Activated CD8-positive, alpha-beta memory T cell treated with anti-CD3 and anti-CD28 coated beads for 1 hour (primary cell): ENCODE measurements at places on chromosomes 5 and 9.

- no peak for DNase-seq
Observed at GRCh38 chr9:137691646-137692351, 73.0 kb downstream of the EHMT1 start.

DNA sequence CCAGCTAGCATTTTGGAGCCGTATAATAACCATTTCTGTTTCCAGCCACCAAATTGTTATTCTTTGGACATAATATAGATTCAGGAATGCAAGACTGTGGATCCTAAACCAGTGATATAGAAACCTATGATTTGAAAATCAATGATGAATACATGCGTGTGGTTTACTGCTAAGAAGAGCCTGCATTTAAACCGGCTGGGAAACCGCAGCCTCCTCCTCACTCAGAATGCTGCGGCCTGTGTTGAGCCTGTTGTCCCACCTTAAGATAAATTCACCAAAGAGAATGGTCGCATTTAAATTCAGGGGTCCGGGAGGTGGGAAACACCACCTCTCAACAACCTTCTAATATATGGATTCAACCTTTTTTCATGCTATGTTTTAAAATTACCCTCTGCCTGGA is 148.0 kb downstream of the MEF2C start:
- DNase-seq = no peak

GRCh38 chr5:32916648-32917047 is 205.5 kb downstream of the NPR3 start:
- DNase-seq = no peak

GRCh38 chr5:56740868-56741267 is 74.5 kb upstream of the MAP3K1 start:
- no peak for DNase-seq

GRCh38 chr5:181224390-181225229 is 1.5 kb downstream of the TRIM41 start:
- DNase-seq = no peak

- no peak for DNase-seq
Observed at GRCh38 chr9:89339807-89340206, 21.5 kb downstream of the SECISBP2 start.

GRCh38 chr9:34628656-34629490 is at the start of gene ARID3C:
ARID3C (minus strand) TSS chr9:34629066; CDS start chr9:34628014, 1,052 bp downstream.
- no peak for DNase-seq

GRCh38 chr5:175690586-175690985 is 32.7 kb downstream of the HRH2 start:
- DNase-seq = no peak

DNA sequence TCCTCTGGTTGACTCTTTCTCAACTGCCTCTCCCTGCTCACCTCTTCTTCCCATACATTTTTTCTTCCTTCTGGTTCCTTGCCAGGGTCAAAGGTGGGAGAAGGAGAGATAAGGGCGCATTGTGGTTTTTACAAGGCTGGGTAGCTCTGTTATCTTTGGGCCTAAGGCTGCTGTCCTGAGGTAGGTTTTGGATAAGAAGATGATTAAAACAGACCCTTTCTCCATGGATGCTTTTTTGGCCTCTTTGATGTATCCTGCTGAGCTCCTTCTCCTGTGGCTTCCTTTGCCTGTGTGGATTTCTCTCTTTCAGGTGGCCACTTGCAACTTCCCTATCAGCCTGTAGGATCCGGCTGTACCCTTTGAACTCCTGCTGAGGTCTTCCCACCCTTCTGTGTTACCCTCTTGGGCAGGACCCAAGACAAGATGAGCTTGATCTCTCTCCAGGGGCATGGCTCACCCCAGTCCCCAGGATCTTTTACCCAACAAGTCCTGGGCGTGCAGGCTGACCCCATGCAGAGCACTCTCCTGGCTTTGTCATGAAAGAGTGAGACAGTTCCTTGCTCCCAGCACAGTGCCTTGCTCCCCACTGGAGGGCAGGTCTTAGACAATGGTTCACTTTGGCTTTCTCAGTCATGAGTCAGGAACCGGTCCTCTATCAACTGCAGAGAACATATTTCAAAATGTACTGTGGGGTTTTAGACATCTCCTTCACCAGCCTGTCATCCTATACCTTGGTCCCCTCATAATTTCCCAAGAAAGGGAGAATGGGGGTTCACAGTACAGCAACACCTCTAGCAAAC is 197.9 kb downstream of the TLE4 start:
- no peak for DNase-seq

- no peak for DNase-seq
Observed at GRCh38 chr5:170633235-170634081, 129.6 kb downstream of the KCNIP1 start.

GRCh38 chr9:4389755-4390154 is 89.9 kb upstream of the GLIS3 start:
- DNase-seq = no peak

GRCh38 chr5:33105521-33105941 is 335.2 kb upstream of the TARS1 start:
- DNase-seq = no peak

- no peak for DNase-seq
Observed at GRCh38 chr9:28774433-28775235, 1201.4 kb upstream of the C9orf72 start.

GRCh38 chr9:100033877-100034551 is 64.8 kb downstream of the ERP44 start:
- no peak for DNase-seq

GRCh38 chr5:113214606-113215323 is 220.0 kb downstream of the TSSK1B start:
- no peak for DNase-seq

DNA sequence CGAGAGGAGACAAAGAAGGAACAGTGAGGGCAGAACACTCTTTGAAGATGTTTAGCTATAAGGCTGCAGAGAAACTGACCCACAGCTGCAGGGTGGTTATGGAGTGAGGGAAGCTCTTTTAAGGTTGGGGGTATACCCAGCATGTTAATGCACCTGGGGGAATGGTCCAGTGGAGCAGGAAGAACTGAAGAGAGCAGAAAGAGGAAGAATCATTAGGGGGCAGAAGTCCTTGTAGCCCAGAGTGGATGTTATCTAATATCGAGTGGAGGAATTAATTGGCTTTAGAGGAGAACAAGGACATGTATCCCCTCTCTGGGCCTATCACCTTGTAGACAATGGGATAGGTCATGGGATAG is 7.7 kb downstream of the IL4 start:
- DNase-seq = no peak

DNA sequence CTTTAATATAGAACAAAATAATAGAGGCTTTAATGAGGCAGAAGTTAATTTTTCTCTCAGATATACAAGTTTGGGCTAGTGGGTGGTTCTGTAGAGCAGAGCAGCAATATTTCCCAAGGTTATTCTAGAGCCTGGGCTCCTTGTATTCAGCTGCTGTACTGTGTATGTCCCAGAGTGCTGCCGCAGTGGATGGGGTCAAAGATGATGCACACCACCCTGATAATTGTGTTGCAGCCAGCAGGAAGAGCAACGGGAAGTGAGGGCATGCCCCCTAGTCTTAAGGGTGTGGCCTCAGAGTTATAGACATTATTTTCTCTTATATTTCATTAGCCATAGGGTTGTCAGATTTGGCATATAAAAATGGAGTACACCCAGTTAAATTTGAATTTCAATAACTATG is 23.9 kb upstream of the KIF4B start:
- DNase-seq = no peak

DNA sequence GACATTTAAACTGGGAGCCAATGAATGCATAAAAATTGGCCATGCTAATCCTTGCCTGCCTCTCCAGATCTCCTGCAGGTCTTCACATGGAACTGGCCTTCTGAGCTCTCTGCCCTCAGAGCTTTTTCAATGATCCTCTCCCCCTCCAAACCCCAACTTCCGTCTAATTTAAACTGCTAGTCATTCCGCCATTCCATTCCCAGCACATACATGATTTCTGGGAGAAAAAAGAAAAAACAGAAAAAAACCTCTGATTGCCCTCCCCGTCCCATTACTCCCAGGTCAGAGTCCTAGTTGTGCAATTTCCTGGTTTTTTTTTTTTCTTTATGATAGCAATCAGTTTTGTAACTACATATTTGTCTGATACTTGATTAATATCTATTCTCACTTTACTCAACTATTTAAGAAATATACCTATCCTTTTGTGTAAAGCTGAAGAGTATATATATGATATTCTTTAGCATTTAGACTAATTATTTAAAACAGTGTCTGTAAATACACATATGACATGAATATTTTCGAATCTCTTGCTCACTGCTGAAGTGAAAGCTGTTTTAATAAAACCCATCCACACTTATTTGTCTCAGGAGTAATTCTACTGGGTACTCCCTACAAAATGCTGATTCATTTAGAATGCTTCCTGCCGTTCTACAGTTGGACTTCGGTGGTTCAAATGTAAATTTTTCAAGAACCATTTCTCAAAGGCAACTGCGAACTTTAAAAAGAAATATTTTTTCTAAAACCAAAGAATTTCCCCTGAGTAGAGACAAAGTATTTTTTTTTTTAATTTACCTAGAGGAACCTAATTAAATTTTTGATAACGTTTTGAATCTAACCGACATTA is 1.6 kb downstream of the HINT1 start:
- no peak for DNase-seq

- DNase-seq = no peak
Observed at GRCh38 chr5:84589926-84590325, 205.2 kb upstream of the EDIL3 start.

DNA sequence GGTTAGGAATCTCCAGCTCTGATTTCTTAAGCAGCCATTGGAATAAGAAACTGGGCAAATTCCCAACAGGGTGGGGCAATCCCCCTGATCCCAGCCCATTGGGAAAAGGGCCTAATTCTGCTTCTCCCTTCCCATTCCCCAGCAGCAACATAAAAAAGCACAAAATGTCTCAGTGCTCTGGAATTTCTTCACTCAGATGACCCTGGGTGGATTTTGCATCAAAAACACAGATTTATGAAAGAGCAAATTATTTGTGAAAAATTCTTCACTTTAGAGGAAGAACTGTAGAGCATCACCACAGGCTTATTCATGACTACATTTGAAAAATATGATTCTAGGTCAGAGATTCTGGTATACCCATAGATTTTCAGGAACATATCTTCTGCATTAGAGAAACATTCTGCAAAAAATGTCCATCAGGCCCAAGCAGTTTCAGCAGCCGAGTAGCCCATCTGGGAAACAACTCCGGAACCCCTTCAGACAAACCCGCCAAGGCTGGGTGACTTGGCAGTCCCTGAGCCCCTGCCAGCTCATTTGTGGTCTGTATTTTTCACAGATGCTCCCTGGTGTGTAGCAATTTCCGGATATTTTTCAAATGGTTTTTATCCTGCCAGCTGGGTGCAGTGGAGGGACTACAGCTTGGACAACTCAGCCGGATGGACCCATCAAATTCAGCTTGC is 102.1 kb upstream of the RANBP3L start:
- no peak for DNase-seq

DNA sequence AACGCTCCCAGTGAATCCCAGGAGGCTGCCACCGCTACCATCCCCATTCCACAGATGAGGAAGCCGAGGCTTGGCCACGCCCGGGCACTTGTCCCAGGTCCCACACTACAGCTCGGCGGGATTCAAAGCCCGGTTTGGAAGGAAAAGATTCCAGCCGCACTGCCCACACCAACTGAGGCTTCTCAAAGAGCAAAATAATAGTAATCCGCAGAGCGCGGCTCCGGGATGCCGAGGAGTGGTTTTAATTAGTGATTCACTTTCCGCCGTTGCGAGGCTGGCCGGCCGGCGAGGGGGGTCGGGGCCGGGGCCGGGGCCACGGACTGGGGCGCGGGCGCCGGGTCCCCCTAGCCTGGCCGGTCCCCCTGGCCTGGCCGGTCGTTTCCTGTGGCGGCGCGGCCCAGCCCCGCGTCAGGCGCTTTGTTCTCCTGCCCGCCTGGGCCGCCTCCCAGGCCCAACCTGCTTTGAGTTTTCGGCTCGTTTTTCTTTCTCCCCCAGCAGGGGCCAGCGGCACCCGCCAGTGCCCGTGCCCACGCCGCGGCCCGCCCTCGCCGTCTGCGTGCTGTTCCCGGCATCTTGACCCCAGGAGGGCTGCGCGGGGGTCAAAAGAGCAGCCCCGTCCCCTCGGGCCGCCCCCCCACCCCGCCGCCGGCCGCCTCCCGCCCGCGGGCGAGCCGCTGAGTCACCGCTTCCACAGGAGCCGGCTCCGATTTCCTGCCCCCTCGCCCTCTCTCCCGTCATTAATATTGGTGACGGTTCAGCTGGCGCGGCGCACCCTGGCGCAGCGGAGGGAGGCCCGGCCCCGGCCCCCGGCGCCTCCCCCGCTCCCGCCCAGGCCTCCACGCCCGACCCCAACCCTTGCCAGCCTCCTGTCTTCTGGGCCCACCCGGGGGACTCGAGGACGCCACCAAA is 31.2 kb downstream of the FGF18 start:
- DNase-seq = peak; percentile 3

GRCh38 chr5:123157791-123158581 is 68.9 kb downstream of the PRDM6 start:
- DNase-seq = no peak

DNA sequence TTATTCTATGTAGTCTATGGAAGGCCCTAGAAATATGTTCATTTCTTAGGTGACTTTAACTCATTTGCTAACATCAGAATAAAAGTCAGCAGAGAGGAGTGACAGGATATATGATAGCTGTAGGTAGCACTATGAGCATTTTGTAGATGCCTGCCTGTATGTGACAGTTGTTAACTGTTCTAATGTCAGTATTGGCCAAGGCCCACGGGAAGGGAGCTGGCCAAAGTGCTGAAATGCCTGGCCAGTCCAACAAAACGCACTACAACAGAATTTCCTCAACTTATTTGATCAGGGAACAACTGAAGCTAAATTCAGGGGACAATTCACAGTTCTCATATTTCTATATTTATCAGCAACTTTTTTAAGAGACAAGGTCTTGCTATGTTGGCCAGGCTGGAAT is 20.8 kb downstream of the SV2C start:
- DNase-seq = no peak

GRCh38 chr5:17951392-17952169 is 317.3 kb downstream of the TAF11L14 start:
- DNase-seq = no peak

GRCh38 chr5:134547579-134547978 is 22.1 kb downstream of the JADE2 start:
- no peak for DNase-seq

DNA sequence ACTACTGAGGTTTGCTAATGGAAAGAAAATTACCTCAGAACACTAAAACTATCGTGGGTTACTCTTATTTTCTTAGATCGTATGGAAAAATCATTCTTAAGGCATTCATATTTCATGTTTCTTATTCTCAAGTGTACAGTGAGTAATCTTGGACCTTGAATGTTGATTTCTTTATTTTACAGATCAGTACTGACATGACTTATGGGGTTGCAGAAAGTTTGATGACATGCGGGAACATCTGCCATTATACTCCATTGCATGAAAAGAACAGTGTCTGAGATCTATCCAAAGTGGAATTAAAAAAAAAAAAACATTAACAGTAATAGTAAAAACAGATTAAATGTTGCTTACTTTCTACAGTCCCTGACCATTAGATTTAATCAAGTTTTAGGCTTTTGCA is 1290.2 kb upstream of the WWC1 start:
- no peak for DNase-seq

- DNase-seq = no peak
Observed at GRCh38 chr9:31916591-31917241, 467.7 kb upstream of the ACO1 start.

- DNase-seq = no peak
Observed at GRCh38 chr9:134618833-134619447, 22.7 kb upstream of the COL5A1 start.

GRCh38 chr5:68540798-68541590 is 325.4 kb downstream of the PIK3R1 start:
- DNase-seq = no peak
